ENCODE measurements at places on chromosomes 6 and 20.

GRCh38 chr6:110880651-110881050 is 6.1 kb downstream of the AMD1 start:
- no peak for DNase-seq

DNA sequence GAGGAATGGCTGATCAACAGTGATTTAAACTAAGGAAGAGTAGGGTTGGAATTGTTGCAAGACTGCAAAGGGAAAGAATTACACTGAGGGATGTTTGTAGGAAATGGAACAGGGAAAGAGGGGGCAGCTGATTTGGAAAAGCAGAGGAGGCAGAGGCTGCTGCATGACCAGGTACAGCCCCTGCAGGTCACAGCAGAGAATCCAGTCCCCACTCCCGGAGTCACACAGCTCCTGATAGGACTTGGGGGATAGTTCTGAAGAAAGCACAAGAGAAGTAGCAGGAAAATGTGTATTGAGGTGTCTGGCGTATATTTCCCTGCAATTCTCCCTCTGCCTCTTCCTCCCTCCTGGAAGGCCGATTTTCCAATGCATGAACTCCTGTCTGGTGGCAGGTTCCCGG is 92.5 kb upstream of the PDE10A start:
- no peak for DNase-seq

GRCh38 chr6:40037271-40037670 is 103.0 kb upstream of the MOCS1 start:
- no peak for DNase-seq

DNA sequence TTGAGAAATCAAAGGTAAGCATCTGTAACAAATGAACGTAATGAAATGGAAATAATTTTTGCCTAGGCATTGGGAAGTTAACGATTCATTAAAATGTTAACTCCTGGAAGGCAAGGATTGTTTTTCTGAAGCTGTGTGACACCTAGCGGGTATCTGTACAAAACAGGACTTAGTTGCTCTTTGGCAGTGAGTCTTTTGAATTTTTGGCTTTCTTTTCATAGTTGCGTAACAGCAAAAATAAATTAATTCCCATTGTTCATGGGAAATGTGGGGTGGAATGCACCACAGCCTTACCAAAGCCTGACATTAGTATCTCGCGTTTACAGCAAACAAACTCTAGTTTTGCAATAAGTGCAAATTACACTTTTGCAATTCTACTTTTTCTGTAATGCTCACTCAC is 92.7 kb upstream of the DTNBP1 start:
- no peak for DNase-seq

DNA sequence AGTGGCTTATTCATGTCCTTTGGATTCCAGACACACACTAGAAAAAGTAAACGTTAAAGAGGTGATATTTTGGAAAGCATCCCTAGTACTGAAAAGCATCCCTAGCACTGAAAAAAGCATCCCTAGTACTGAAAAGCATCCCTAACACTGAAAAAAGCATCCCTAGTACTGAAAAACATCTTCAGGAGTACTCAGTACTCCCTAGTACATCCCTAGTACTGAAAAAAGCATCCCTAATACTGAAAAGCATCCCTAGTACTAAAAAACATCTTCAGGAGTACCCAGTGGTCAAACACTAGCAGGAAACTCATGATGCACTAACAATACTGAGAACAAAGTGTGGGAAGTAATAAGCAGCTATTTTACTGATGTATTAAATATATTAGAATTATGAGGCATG is 45.6 kb upstream of the SAMHD1 start:
- DNase-seq, result no peak
